ENCODE measurements at places on chromosomes 16 and 17.

GRCh38 chr16:67158637-67159600 is 790 bp downstream of the TRADD start:
- no peak for DNase-seq

GRCh38 chr16:1543085-1543896 is 9.8 kb downstream of the TMEM204 start:
- DNase-seq = peak; percentile 37

DNA sequence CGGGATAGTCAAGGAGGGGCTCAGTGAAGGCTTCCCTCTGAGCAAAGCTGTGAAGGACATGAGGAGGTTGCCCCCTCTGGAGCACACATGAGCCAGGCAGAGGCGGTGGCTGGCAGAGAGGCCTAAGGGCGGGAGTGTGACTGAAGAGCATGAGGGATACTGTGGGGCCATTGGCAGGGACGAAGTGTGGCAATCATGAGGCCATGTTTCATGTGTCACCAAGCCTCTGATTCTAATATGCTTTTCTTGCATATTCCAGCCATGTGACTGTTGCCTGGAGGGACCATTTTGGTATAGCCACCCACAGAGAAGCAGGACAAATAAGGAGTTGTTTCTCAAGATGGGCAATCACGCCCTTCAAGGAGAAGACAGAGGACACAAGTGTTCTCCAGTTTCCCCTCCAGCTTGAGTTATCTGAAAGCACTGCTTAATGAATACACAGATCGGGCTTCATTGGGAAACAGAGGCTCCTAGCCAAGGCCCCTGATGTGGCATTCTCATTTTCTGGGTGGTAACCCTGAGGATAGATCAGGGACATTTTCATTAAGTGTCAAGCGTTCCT is 68.0 kb downstream of the AKAP1 start:
- DNase-seq = no peak

DNA sequence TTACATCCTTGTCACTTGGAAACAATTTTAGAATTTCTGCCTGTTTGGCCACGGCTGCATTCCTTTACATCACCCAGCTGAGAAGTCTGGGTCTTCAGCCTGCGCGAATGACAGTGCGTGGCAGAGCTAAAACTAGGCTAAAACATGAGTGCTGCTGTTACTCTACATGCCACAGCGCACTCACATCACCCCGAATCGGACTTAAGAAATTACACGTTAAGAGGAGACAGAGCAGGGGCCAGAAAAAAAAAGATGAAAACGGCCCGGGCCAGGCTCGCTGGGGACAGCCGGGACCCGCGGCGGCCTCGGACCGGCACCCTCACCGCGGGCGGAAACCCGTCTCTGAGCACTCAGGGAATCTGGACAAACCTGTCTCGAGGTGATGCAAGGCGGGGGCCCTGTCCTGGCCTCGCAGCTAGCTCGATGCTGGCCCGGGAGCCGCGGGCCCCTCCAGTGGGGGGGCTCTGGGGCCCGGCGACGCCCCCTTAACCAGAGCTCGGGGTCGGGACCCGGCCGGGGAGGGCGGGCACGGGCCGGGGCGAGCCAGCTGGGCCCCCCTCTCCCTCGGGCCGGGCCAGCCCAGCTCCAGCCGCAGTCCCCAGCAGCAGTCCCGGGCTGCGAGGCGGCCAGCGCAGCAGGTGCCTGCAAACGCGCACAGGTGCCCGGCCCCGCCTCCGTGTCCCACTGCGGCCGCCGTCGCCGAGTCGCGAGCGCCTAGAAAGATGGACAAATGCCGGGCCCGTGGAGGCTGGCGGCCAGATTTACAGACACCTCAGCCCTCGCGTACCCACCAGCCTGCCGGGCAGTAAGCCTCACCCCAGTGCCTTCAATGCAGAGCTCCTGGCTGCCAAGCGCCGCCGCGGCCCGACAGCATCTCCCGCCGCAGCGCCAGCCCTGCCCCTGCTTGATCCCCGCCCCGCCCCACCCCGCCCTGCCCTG is at the start of gene AKTIP:
Gene AKTIP, minus strand, starts transcription at position 879 of the 939 bp plus-strand sequence. CDS start 2,950 bp downstream, outside the sequence.
- peak; percentile 34 for DNase-seq

GRCh38 chr17:7816926-7817642 is 16.9 kb upstream of the KDM6B start:
- DNase-seq = no peak

GRCh38 chr17:74777901-74778515 is 1.9 kb upstream of the NAT9 start:
- no peak for DNase-seq

DNA sequence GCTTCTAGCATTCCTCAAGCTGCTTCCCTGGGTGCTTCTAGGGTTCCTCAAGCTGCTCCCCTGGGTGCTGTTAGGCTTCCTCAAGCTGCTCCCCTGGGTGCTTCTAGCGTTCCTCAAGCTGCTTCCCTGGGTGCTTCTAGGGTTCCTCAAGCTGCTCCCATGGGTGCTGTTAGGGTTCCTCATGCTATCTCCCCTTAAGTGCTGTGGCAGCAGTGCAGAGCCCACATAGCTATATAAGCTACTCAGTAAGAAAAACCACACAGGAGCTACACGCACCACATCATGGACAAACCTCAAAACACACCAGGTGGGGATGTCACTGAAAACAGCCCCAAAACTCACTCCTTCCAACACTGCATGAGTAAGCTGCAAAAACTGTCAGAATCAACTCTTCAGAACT is 35.2 kb downstream of the ANKRD11 start:
- no peak for DNase-seq

DNA sequence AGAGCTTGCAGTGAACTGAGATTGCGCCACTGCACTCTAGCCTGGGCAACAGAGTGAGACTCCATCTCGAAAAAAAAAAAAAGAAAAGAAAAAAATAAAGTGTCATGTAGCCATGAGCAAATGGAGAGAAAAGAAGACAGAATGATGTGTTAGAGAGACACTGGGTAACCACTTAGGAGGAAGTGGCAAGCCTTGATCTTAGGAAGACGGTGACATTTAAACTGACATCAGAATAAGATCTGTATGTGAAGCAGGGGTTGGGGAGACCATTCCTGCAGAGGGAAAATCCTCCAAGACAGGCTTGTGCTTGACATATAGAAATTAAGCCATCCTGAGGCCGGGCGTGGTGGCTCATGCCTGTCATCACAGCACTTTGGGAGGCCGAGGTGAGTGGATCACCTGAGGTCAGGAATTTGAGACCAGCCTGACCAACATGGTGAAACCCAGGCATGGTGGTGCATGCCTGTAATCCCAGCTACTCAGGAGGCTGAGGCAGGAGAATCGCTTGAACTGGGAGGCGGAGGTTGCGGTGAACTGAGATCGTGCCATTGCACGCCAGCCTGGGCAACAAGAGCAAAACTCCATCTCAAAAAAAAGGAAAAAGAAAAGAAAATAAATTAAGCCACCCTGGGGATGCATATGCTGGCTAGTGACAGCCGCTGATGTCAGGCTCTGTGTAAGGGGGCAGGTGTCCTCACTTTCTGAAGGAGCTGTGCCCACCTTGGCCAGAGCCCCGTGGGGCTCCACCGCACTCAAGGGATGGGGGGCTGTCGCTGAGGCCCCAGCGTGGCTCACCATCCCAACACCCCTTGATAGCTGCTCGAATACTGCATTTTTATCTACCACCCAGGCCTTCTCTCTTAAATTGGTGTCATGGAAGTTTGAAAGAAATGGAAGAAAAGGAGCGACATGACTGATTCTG is 13.1 kb upstream of the CYB5B start:
- DNase-seq = no peak

DNA sequence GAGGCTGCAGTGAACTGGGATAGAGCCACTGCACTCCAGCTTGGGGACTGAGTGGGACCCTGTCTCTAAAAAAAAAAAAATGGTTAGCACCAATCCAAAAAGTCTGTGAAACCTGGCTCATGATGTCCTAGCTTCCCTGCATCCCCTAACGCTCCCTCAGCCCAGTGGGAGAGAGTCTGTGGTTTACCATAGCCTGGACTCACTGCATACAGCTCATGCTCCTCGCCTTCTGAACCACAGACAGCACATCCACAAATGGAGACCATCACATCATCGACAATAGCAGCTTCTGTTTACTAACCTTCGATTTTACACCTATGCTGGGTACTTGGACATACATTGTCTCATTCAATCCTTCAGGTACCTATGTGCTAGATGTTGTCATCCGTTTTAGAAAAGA is 43.6 kb downstream of the NLRC5 start:
- DNase-seq = no peak

DNA sequence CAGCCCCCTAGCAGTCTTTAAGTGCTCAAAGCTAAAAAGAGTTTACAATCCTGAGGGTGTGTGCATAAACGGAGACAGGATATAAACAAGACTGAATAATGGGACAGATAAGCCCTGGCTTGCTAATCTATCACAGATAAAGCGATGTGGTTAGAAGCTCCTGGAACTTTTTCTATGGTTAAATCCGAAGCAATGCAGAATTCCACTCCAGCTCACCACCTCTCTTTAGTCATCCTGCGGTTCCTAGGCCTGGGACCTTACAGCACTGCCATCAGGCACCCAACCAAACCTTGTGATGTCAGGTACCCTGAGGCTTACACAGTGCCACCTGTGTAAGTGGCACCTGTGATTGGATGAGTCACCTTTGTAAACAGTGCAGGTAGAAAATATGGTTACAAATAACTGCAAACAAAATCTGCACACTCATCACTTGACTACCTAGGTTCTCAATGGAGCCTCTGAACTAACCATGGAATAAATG is 31.5 kb upstream of the B4GALNT2 start:
- DNase-seq = no peak

DNA sequence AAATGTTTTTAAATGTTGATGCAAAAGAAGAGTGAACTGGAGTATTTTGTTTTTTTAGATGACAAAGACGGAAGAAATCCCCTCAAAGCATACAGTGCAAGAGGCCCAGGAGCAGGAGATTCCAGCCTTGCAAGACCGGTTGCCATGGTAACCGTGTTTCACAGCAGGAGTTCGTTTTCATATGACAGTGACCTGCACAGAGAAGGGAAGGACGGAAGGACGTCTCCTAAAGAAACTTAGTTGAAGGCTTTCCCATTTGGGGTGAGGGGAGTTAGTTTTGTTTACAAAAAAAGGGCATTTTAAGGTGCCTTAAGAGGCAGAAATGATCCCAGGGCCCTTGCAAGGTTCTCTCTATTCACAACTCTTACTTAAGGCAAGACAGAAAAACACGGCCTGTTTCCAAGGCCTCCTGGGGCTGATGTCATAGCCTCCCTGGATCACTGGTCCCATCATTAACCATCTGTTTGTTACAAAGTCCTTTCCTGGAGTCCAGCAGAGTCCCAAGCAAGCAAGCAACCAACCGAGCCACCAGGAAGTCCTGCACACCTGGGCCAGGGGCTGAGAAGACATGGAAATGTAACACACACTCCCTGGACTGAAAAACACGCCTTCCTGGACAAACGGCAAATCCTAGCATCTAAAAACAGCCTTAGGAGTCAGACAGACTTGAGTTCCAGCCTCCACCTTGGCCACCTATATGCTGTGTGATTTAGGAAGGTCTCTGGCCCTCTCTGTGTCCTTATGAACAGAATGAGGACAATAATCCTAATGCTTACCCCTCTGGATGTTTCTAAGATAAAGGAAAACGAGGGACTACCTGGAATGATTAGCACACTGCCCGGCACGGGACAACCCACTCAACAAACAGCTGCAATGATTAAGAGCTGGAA is 30.3 kb upstream of the RPH3AL start:
- DNase-seq = no peak

GRCh38 chr16:89050868-89051311 is 42.8 kb upstream of the ACSF3 start:
- no peak for DNase-seq

GRCh38 chr17:73646409-73647300 is 2.4 kb upstream of the SDK2 start:
- DNase-seq = no peak

- DNase-seq = no peak
Observed at GRCh38 chr17:75983501-75984181, 4.6 kb downstream of the TEN1 start.

DNA sequence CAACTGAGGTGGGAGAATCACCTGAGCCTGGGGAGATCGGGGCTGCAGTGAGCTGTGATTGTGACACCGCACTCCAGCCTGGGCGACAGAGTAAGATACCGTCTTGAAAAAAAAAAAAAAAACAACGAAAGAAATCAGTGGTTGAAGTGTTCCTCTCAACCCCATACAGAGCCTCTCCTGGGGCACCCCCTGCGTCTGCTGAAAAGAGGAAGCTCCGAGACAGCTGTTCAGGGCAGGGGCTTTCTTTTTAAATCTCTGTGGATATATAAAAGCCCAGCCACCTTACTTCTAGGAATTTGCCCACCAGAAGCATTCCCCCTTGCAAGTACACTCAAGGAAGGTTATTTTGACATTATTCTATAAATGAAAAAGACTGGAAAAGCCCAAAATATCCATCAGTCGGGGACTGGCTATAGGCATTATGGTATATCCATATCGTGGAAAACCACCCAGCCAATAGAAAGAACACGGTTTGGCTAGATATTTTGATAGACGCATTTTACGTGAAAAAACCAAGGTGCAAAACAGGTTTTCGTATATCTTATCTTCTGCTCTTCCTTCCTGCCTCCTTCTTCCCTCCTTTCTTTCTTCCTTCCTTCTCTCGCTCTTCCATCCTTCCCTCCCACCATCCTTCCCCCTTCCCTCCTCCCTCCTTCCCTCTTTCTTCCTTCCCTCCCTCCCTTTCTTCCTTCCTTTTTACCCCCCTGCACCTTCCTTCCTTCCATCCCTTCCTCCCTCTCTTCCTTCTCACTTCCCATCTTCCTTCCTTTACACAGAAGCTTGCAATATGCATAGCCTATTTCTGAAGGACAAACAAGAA is 9.2 kb upstream of the CCL22 start:
- DNase-seq = no peak

- no peak for DNase-seq
Observed at GRCh38 chr16:66382171-66382965, 15.9 kb downstream of the CDH5 start.

GRCh38 chr16:72060405-72060804 is 2.6 kb upstream of the HPR start:
- no peak for DNase-seq

GRCh38 chr17:3740611-3741073 is 16.9 kb downstream of the HASPIN start:
- DNase-seq = no peak

DNA sequence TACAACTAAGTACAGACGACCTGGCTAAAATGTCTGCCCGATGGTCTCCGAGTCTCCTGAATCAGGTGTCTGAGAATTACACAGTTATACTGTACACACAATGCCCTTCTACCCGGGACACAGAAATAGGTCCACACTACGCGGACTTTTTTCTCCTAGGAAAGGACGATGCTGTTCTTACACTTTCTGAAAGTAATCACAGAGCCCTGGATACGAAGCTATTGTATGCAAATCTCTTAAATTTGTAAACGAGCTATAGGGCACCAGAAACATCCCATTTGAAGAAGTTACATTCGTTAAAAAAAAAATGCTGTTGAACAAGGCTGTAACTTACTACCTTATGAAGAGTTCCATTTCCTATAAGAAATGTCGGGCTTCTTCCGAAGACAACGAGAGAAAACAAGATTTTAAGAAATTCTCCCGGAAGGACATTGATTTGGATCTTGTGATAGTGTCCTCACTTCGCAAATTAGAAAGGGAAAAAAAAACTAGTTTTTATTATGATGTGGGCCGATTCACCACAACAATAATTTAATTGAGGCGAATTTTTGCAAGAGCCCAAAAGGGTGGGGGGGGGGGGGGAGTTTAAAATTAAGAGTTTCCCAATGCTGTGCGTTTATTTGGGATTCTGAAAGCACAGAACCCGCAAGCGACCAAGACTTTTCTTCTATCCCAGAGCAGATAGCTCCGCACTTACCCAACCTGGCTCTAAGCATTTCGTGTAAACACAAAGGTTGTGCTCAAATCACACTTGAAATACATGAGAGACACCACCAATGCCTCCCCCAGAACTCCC is 1.5 kb upstream of the SOX9 start:
- no peak for DNase-seq
